ENCODE measurements at places on chromosomes 2 and 18. TPM values are rescaled to one million over a fixed set of nuclear protein-coding genes. Genes with fewer than 3 reads are reported as not detected.

CNGA3 gene
- not detected for total RNA-seq

EGR4 gene
- not detected for total RNA-seq

IL1RL2 gene
- total RNA-seq, result not detected

RIT2 gene
- total RNA-seq, result not detected

TRPM8 gene
- total RNA-seq, result not detected

PROKR1 gene
- total RNA-seq, result not detected

ZNF396 gene
- 0.60 TPM for total RNA-seq

LCT gene
- 0.34 TPM for total RNA-seq

All from activated CD8-positive, alpha-beta T cell treated with anti-CD3 and anti-CD28 coated beads, Interleukin-2, amount 10 ng/mL, durations not matched to agents 7 days and 5 days (primary cell).